ENCODE measurements at places on chromosomes 2 and 18.

DNA sequence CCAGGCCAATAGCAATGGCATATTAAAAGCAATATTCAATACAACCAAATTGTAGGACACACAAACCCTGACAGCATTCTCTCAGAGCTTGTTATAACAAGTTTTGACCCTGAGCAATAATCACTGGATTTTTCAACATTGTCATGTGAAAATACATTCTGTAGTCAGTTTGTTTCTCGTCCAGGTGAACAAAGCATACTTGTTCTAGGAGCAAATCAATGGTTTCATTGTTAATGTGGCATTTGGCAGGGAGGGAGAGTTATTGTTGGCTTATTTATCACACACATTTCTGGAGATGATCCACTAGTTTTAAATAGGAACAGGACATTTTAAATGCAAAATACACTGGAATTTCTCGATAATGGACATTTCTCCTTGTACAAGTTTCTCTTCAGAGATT, 69.9 kb upstream of the L3MBTL4 start:
- DNase-seq, result no peak

DNA sequence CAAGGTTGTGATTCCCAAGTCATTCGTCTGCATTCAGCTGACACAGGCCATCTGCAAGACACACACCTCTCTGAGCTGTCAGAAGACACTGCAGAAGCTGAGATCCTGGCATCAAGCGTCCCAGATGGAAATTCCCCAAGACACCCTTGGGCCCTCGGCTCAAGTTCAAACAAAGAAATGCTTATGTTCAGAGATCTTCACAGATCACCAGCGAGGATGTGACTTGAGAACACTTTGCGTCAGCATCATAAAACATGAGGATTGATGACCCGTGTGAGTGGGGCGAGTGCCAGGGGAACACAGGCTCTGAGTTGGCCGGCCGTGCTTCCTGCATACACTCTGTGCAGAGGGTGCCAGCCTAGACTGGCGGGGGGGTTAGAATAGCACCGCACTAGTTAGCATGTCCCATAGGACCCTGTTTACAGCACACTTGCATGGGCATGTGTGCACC, 36.8 kb downstream of the KCNIP3 start:
- DNase-seq, result no peak

- DNase-seq, result no peak
Observed at GRCh38 chr18:63843008-63843407, 44.5 kb upstream of the SERPINB2 start.

DNA sequence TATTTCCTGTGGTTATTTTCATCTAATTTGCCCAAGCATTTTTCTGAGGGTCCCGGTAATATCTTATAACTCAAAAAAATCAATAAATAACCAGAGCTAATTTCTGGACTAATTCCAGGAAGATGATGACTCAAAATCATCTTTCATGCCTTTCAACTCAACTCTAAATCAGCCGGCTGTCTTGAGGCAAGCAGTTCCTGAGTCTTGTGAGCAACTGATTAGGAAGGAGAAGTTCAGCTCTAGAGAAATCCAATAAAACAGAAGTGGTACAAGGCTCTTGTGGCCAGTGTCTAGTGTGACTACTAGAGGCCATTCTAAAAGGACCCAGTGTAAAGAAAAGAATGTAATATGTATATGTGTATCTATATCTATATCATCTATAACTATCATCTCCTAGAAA, 890.4 kb downstream of the TRIB2 start:
- DNase-seq, result no peak

DNA sequence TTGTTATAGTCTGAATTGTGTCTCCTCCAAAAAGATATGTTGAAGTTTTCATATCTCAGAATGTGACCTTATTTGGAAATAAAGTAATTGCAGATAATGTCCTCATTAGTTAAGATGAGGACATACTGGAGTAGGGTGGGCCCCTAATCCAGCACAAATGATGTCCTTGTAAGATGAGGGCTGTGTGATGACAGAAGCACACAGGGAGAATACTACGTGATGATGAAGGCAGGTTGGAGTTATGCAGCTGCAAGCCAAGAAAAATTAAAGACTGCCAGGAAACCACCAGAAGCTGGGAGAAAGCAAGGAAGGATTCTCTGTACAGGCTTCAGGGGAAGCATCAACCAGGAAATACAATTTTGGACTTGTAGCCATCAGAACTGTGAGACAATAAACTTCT, 58.3 kb upstream of the PNPT1 start:
- DNase-seq, result no peak

Data from CD14-positive monocyte (primary cell).